Suppressor macrophage (primary cell): ENCODE measurements at places on chromosomes 2 and 18.

- no peak for DNase-seq
These were observed 24.5 kb downstream of the MALT1 start for GRCh38 chr18:58695772-58696171.

GRCh38 chr2:20485612-20486388, 38.9 kb downstream of the RHOB start:
- DNase-seq = peak; percentile 43

- no peak for DNase-seq
These were observed 67.4 kb downstream of the ADNP2 start for GRCh38 chr18:80176334-80177073.

GRCh38 chr2:236370847-236371409, 106.7 kb upstream of the ASB18 start:
- DNase-seq = no peak

DNA sequence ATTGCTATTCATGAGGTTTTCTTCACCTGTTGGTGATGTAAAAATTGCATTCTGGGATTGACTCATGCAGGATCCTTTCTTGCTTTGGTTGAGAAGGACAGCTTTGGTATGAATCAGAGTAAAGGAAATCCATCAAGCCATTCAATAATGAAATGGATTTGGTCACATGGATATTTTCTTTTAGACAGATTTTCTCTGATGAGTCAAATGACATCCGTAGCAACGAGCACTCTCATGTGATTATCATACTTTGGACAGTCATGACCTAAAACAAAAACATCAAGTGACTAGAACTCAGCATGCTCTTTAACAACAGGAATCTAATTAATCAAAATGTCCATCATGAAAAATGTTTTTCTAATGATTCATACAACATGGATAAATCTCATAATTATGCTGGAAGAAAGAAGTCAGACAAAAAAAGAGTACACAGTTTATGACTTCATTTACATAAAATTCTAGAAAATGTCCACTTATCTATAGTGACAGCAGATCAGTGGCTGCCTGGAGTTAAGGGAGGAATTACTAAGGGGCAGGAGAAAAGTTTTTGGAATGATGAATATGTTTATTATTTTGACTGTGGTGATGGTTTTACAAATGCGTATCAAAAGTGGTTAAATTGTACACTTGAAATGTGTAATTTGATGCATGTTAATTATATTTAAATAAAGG, 30.7 kb downstream of the TRAK2 start:
- peak; percentile 61 for DNase-seq

DNA sequence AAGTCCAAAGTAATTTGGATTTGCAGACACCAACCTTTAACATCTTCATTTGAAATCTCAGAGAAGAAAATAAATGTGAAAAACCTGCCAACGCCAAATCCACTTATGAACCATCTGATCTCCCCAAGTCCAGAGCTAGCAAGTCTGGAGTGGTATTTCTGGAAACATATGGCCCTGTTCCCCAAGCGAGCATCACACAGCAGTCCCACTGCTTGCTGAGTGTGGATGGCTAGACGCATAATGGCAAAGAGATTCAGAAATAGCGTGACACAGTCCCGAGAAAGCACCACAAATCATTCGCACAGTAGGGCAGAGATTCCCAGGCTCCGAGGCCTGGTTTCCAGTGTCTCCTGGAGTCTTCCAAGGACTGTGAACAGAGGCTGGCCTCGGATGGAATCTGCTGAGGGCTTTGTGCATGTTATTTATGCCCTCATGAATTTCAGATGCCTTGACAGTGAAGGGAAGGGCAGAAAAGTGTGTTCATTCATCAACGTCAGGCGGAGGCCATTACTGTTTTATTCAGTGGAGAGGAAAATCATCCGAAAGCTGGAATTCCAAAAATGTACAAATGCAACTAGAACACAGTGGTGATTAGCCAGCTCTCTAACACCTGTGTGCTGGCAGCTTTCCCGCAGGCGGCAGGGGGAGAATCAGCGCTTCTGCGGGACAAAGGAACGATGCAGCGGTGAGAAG, 417.0 kb downstream of the EIPR1 start:
- DNase-seq = no peak

DNA sequence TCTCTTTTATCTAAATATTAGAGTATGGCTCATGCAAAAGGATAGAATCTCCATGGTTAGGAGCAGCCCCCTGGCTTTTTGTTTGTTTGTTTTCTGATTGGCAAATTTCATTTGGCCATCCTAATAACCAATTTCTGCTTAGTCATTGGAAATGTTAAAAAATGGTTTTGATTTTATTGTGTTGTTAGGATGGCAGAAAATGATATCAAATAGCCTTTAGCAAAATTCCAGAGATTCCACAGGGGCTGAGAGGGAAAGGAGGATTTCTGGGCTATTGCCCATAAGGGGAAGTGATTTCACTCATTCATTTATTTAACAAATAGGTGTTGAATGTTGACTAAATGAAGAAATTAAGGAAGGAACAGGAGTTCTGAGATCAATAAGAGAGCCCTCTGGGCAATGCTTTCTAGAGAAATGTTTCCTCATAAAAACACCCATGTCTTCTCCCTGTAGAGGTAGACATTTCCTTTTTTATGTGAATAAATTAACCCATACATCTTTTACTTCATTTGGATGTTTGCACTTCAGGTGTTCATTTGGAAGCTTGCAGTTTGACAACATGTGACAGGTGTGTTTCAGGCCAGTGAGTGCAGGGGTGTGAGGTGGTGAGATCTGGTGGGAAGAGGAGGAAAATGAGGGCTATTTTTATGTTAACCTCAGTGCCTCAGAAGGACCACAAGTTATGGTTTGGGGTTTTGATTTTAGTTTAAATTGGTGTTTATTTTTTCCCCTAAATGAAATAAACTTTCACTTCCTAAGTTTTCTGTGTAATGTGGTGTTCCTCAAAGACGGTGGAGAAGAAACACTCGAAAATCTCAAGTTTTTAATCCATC, 61.7 kb upstream of the EPC2 start:
- DNase-seq = no peak

GRCh38 chr2:172905937-172906811, 169.5 kb upstream of the MAP3K20 start:
- no peak for DNase-seq

DNA sequence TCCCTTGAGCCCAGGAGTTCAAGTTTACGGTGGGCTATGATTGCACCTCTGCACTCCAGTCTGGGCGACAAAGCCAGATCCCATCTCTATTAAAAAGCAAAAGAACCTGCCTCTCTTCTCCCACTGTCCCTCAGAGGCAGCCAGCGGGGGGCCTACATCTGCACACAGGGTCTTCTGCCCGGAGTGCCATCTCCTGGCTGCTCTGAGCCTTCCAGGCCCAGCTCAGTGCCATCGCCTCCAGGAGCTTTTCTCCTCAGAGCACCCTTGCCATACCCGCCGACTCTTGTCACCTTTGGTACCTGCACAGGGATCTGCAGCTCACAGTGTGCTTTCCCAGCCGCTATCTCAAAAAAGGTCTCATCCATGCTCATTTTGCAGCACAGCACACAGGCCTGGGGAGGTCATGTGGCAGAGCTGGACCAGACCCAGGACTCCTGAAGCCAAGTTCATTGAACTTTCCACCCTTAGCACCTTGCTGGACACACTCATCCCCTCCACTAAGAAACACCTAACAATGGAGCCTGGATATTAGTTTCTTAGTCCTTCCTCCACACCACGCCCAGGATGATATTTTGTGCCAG, 186.3 kb downstream of the HAUS1 start:
- no peak for DNase-seq

DNA sequence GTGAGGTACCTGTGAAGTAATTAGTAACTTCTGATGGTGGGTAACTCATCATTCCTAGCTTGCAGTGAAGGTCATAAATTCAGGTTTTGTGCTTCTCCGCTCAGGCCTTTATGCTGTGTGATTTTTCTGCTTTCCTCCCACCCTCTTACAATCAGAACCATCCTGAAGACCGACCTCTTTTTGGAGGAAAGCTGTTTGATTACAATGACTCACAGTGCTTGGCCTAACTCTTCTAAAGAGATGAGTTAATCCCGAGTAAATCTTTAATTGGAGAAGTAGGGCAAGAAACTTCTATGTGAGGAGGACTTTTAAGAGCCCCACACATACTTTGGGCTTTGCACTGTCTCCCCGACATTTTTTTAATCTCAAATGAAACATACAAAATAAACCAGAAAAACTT, 53.1 kb downstream of the TTC27 start:
- DNase-seq = no peak

- no peak for DNase-seq
These were observed 12.9 kb upstream of the TEX51 start for GRCh38 chr2:126885751-126886210.

DNA sequence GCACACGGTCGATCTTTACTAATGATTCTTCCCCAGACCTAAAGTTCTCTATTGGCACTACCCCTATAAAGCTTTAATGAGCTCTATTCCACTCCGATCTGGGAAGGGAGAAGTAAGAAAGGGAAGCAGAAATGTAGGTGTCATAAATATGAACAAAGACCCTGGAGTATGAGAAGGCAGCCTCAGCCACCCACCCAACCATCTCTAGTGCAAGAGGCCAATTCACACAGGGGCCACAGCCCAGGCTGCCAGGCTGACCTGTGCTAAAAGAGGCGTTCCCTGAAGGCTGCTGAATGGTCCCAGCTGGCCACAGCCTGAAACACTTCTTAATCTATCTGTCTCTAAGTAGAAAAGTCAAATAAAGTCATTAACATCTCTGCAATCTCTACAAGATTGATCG, 60.1 kb upstream of the ACTR3 start:
- DNase-seq = peak; percentile 71

- peak; percentile 81 for DNase-seq
These were observed 311.2 kb downstream of the LPIN1 start for GRCh38 chr2:12057436-12058166.

DNA sequence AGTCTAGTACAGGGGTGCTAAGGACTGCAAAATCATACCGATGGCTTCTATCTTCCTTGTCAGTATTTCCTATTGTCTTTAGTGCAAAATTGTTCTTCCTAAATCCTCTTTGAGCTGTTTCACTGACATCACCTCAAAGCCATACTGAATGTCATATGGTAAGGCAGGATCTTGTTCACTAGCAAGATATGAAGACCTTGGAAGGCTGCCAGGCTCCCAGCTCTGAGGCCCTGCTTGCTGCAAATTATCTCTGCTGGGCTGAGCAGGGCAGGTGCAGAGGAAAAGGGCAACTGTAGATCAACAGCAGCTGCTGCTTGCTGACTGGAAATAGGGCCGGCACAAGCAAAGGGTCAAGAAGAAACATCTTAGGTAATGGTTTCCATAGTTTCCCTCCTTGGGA, 58.2 kb downstream of the PMAIP1 start:
- DNase-seq = peak; percentile 2

DNA sequence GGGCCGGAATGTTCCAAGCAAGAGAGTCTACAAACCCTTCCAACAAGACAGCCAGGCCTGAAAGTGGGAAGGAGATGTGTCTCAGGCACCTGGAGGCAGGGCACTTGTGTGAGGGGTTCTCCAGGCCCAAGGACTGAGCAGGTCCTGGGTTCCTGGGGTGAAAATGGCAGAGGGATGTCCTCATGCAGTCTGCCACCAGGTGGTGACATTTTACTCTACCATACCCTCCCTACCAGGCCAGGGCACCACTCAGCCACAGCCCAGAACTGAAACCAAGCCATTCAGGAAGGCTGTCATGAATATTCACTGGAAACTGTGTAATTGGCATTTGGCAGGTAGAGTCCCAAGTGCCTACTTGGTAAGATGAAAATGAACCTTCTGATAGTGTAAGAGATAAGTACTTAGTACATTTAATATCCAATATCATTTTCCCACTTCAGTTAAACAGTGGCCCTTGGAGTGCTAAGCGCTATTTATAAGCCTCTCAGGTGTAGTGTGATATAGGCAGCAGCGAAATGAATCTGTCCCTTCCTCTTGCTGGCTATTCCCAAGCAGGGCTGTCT, 185.1 kb downstream of the MYO5B start:
- peak; percentile 26 for DNase-seq

- DNase-seq = no peak
These were observed 661.1 kb downstream of the BCL11A start for GRCh38 chr2:59892398-59892797.

GRCh38 chr18:2681993-2682603, 26.6 kb downstream of the SMCHD1 start:
- no peak for DNase-seq

GRCh38 chr2:67717692-67718091, 320.6 kb downstream of the ETAA1 start:
- DNase-seq = no peak

DNA sequence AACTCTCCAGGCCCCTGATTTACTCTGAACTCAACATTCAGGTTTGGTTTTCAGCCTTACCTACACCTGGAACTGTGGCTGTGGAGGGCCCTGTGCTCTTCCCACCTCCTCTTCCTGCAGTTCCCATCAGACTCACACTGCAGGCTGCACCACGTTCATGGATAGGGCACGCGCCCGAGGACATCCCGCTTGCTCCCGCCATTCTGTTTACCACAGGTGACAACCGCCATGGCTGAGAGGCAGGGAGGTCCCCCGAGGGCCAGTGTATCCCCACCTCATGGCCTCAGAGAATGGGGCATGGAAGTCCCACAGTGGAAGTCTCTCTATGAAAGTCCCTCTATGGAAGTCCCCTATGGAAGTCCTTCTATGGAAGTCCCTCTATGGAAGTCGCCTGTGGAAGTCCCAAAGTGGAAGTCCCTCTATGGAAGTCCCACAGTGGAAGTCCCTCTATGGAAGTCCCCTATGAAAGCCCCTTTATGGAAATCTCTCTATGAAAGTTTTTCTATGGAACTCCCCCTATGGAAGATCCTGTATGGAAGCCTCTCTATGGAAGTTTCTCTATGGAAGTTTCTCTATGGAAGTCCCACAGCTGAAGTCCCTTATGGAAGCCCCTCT, 358.4 kb upstream of the SALL3 start:
- DNase-seq = no peak

- no peak for DNase-seq
These were observed 138.4 kb downstream of the FAM210A start for GRCh38 chr18:13587937-13588336.
